Natural killer cell treated with Interleukin-12 subunit alpha and Interleukin-12 subunit beta and Interleukin-15 and Interleukin-18, amount 100 ng/mL, for 72 hours (primary cell): ENCODE measurements at places on chromosomes 4 and X. TPM values are rescaled to one million over a fixed set of nuclear protein-coding genes. Genes with fewer than 3 reads are reported as not detected.

Gene GPR34
- total RNA-seq = 0.64 TPM

Gene KLHL4
- not detected for total RNA-seq

Gene MFSD8
- total RNA-seq = 28.8 TPM

Gene PWWP3B
- total RNA-seq = not detected

Gene RPS3A
- total RNA-seq = 892 TPM

Gene CXorf38
- total RNA-seq = 26.0 TPM

Gene GPR50
- not detected for total RNA-seq

Gene NDST3
- not detected for total RNA-seq

Gene MAGEE2
- total RNA-seq = not detected

Gene BMP3
- not detected for total RNA-seq

Gene ARX
- not detected for total RNA-seq

Gene ADH7
- total RNA-seq = not detected

Gene C1GALT1C1
- 16.8 TPM for total RNA-seq

Gene ERAS
- total RNA-seq = not detected

Gene PPP1R2C
- not detected for total RNA-seq

Gene SH3RF1
- 0.64 TPM for total RNA-seq

Gene ERCC6L
- total RNA-seq = 6.1 TPM

Gene WAS
- 109 TPM for total RNA-seq

Gene ARMCX6
- 41.5 TPM for total RNA-seq

Gene PDZD4
- total RNA-seq = 2.2 TPM

Gene ADH1C
- not detected for total RNA-seq

Gene IQSEC2
- total RNA-seq = 0.48 TPM

Gene DRP2
- 0.64 TPM for total RNA-seq

Gene GYG2
- not detected for total RNA-seq

Gene ARMCX2
- total RNA-seq = 4.3 TPM

Gene ARSD
- total RNA-seq = 4.0 TPM

Gene MTTP
- not detected for total RNA-seq

Gene ITM2A
- 37.0 TPM for total RNA-seq

Gene CHIC1
- total RNA-seq = 7.4 TPM

Gene FAM47A
- not detected for total RNA-seq

Gene TLL1
- total RNA-seq = 0.31 TPM

Gene SPATA4
- total RNA-seq = not detected

Gene IRS4
- not detected for total RNA-seq

Gene APBB2
- 18.7 TPM for total RNA-seq

Gene CT45A2
- not detected for total RNA-seq

Gene SOWAHD
- not detected for total RNA-seq

Gene SPACA5
- not detected for total RNA-seq

Gene STIM2
- 55.5 TPM for total RNA-seq

Gene CXorf65
- 18.0 TPM for total RNA-seq

Gene SMIM31
- total RNA-seq = not detected

Gene RNF175
- total RNA-seq = not detected

Gene ADH1A
- total RNA-seq = not detected

Gene NSG1
- total RNA-seq = not detected

Gene IGSF1
- not detected for total RNA-seq

Gene IL3RA
- 13.1 TPM for total RNA-seq

Gene RIPPLY1
- not detected for total RNA-seq

Gene UCP1
- total RNA-seq = not detected

Gene SOX3
- total RNA-seq = not detected

Gene GRPR
- total RNA-seq = 0.38 TPM

Gene HELT
- total RNA-seq = not detected

Gene CXXC4
- total RNA-seq = not detected

Gene FAM149A
- total RNA-seq = not detected

Gene TAF7L
- 0.84 TPM for total RNA-seq

Gene FAM47E
- total RNA-seq = not detected

Gene NFXL1
- 21.9 TPM for total RNA-seq

Gene TCEAL2
- total RNA-seq = not detected
